ENCODE measurements at places on chromosomes 11 and 22.

DNA sequence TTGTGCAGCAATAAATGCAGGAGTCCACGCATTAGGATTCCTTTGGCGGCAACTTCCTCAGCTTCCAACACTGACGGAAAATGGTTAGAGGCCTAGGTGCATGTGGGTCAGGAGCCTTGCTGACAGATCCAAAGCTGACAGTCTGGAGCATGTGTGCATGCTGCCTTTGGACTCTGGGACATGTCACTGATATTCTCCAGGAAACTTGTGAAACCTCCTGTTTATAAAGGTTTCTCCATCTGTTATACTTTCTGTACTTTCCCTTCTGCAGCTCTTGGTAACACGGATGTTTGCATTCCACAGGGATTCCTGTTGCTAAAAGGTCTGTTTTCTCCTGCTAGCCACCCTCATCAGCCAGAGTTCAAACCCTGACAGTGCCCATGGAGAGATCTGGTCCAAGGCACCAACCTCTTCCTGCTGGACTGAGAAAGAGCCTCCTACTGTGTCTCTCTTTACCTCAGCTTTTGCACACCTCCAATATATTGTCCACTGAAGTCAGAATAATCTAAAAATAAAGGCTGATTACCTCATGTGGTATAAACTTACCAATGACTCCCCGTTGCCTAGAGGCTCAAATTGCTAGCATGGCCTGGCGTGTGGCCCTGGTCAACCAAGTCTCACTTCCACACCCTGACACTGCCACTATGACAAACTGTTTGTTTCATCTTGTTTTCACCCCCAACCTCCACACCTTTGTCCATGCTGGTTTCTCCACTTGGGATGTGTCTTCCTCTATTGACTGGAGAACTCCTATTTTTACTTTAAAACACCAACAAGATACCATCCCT lies 31.1 kb upstream of the LYVE1 start:
- DNase-seq = no peak

- DNase-seq = no peak
Observed at GRCh38 chr11:27945348-27945747, 162.6 kb downstream of the KIF18A start.

DNA sequence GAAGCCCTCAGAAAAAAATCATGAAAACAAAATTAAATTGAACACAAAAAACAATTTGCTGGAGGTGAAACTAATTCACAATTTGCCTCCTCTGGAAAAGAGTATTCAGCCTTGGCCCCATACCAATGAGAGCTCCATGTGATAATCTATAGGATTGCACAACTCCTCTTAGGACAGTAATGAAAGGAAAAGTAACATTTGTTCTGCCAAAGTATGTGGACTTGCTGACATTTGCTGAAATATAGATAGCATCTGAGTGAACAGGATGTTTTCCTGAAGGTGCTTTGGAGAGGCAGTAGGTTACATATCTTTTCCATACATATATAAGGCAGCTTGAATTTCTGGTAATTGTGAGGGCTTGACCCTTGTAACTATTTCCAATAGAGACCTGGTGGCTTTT lies 122.8 kb downstream of the OR4C45 start:
- no peak for DNase-seq

GRCh38 chr11:10625281-10625981 lies 57.0 kb upstream of the LYVE1 start:
- no peak for DNase-seq

- DNase-seq = no peak
Observed at GRCh38 chr11:623349-623869, 1.3 kb downstream of the CDHR5 start.

GRCh38 chr22:45308391-45308956 lies 1.3 kb upstream of the FAM118A start:
- no peak for DNase-seq

DNA sequence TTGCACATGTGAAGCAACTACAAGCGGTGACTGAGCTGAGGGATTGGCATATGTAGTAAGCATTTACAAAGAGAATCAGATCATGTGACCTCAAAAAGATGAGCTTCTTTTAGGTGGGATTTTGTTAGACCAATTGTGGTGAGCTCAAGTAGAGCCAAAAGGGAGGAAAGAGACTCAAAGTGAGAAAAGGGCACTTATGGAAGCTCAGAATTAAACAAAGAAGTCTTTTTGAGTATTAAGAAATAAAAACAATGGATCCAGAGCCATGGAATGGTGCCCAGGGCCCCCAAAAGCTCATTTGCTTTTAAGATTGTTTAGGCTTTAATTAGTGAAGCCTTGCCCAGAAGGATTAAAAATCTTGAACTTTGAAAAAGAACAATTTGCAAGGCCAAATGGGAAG lies 246.7 kb upstream of the MPPED2 start:
- no peak for DNase-seq

- peak; percentile 25 for DNase-seq
Observed at GRCh38 chr22:49084206-49084605, 743.5 kb downstream of the BRD1 start.

DNA sequence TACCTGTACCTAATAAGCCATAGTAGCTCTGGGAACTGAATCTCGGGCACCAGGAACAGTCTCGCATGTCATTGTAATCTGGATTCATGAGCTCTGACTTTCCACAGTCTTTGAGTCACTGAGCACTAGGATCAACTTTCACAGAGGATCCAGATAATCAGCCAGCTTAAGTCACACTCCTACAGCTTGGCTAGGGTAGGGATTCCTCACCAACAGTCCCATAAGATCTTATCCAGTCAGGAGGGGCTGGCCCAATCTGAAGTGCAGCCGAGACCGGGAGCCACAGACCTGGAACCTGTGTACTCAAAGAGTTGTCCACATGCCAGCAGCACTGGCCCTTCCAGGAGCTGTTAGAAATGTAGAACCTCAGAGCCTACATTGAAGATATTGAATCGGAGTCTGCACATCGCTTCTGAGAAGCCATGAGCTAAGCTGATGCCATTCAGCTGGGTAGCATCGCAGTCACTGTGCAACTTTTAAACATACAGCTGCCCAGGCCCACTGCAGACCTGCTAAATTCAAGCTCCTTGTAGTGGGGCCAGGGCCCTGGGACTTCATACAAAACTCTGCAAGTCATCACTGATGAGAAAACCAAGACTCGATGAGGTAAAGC lies 538.8 kb upstream of the B3GAT1 start:
- DNase-seq = no peak

GRCh38 chr11:80196932-80197554 lies 756.2 kb upstream of the TENM4 start:
- no peak for DNase-seq

- DNase-seq = no peak
Observed at GRCh38 chr22:37906364-37907008, 389 bp downstream of the MICALL1 start.

DNA sequence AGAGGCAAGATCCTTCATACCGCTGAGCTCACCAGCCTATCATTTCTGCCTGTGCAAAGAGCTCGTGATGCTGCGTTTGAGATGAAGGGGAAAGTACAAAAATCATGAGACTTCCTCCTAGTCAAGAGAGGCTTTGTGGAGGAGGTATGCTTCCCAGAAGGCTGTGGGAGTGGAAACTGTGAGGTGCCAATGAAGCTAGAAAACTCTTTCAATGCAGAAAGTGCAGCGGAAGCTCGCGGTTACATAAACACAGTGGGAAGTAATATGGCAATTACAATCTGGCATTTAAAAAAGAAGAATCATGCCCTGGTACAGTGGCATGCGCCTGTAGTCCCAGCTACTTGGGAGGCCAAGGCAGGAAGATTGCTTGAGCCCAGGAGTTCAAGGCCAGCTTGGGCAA lies 134.8 kb downstream of the EHF start:
- DNase-seq = no peak

- DNase-seq = no peak
Observed at GRCh38 chr11:68438658-68439259, 21.8 kb upstream of the PPP6R3 start.

GRCh38 chr11:64887757-64888405 lies 9.5 kb upstream of the EHD1 start:
- DNase-seq = peak; percentile 28

GRCh38 chr11:9790703-9791102 lies 126.8 kb downstream of the SWAP70 start:
- DNase-seq = no peak

DNA sequence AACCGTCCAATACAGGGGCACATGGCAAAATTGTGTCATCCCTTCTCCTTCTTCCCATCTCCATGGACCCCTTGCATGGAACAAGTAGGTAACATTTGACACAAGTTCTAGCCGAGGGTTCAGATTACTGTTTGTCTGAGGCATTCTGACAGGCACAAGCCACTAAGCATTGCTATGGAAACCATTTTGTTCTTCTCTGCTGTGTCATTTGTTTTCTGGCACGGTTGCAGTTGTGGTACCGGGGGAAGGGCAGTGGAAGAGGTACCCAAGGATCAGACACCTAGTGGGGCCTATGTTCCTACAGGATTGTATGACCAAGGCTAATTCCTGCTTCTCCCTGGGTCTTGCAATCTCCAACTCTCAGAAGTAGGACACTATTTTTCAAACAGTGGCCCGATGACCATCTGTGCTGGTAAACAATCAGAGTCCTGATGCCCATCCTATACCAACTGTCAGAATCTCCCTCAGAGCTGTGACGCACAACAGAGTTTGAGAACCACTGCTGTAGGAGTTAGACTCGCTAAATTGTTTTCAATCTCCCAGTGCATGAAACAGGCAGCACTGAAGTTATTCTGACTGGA lies 69.3 kb downstream of the KCNC1 start:
- DNase-seq = no peak

DNA sequence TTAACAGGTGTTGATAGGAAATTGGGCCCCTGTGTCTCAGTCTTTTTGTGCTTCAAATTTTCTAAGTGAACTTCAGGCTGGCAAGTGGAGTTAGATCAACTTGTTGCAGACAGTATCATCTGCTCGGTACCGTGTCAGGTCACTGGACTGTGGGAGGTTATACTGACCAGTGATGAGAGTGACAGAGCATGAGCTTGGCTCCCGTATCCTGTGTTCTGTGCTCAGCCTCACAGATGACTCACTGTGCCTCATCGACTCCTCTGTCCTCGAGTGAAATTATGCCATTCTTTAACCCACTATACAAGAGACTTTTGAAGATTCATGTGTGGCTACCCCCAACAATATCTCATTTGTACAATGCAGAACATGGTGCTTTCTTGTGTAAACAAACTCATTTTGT lies 7.9 kb downstream of the GRAP2 start:
- no peak for DNase-seq

DNA sequence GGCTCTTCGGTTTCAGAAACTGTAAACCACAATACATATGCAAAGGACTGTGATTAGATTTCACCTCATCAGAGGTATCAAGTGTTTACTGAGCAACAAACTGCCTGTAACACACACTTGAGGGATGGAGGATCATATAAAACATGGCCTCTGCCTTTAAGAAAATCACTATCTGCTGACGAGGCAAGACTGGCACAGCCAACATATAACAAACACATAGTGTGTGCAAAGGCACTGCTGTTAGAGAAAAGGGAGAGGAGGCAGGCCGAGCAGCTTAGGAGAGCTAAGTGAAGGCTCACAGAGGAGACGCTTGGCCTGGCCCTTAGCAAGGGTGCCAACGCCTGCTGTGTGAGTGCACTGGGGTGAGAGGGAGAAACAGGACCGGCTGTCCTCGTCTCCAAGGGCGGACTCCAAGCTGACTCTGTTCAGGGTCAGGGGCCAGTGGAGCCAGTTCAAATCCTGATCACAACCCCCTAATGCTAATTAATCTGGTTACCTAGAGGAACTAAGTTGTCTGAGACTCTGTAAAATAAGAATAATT lies 48.2 kb downstream of the LRFN4 start:
- no peak for DNase-seq

DNA sequence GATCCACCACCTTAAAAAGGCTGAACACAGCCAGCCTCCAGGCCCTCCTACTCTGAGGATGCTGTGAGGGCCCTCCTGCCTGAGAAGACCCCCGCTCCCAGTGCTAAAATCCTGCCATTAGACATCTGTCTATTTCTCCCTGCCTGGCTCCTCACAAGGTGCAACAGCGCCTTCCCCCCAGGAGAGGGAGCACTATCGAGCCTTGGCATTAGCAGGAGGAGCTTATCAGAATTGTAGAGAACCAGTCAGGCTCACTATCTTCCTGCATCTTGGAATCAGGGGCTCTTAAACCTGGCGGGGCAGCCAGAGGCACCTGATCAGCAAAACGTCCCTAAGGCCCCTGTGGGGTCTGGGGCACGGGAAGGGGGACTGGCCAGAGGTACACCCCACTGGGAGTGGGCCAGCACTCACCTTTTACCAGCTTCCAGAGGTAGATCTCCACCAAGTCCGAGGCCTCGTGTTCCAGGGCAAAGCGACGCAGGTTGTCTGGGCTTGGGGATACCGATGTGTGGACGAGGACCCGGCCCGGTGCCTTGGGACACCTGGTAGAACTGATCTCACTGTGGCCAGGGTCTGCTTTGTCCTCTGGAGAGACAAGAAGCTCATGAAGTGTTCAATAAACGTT lies 28.7 kb downstream of the CHRDL2 start:
- DNase-seq = no peak

GRCh38 chr11:27504205-27504604 lies 2.4 kb downstream of the LIN7C start:
- DNase-seq = no peak

- DNase-seq = no peak
Observed at GRCh38 chr11:116072601-116073410, 568.6 kb upstream of the CADM1 start.

DNA sequence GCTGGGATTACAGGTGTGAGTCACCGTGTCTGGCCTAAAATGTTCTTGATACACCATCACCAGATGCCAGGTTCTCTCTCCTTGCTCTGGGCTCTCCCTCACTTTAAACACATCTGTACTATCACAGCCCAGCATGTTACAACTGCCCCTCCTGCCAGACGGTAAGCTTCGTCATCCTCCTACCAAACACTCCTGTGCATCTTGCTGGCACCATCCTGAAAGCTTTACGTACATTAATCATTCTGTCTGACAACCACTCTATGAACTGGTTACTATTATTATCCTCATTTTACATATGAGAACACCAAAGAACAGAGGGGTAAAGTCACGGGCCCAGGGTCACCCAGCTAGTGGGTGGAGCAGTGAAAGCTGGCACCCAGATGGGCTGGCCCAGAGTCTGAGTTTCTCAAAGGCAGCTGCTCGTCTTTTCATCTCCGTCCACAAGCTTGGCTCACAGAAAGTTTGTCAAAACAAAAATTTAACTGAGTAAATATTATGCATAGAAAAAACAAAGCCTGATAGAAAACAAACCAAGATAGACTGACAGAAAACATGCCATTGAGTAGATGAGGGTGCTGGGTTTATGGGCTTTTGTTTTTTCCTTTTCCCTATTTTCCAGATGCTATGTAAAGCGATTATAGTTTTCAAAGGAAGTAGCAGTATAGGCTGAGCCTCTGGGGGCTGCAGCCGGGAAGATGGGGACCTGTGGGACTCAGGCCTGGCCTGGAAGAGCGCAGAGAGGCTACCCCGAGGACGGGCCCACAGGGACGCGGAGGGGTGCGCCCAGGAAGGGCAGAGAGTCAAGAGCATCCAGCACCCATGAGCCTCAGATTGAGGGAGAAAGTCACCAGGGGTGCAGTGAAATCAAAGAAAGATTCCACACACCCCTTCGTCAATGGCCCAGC lies 9.5 kb downstream of the PLA2G6 start:
- no peak for DNase-seq

- DNase-seq = no peak
Observed at GRCh38 chr11:69566001-69566400, 75.0 kb upstream of the CCND1 start.

DNA sequence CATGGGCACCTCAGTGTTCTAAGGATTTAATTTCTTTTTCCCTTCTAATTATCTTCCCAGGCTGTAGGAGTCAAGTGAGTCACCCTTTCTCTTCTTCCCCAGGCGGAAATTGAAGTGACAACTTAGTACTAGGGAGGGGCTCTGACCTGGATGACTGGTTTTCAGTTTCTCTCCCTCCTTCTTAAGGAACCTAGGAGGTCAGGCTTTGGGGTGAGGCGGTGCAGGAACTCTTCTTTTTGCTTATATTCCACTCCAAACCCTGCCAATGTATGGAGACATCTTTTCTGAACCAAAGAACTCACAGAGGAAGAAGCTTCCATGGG lies 12.6 kb downstream of the ZDHHC5 start:
- no peak for DNase-seq
